ENCODE measurements at places on chromosomes 6 and 20.

GRCh38 chr20:5474646-5475550 is 158.1 kb upstream of the PROKR2 start:
- no peak for DNase-seq

DNA sequence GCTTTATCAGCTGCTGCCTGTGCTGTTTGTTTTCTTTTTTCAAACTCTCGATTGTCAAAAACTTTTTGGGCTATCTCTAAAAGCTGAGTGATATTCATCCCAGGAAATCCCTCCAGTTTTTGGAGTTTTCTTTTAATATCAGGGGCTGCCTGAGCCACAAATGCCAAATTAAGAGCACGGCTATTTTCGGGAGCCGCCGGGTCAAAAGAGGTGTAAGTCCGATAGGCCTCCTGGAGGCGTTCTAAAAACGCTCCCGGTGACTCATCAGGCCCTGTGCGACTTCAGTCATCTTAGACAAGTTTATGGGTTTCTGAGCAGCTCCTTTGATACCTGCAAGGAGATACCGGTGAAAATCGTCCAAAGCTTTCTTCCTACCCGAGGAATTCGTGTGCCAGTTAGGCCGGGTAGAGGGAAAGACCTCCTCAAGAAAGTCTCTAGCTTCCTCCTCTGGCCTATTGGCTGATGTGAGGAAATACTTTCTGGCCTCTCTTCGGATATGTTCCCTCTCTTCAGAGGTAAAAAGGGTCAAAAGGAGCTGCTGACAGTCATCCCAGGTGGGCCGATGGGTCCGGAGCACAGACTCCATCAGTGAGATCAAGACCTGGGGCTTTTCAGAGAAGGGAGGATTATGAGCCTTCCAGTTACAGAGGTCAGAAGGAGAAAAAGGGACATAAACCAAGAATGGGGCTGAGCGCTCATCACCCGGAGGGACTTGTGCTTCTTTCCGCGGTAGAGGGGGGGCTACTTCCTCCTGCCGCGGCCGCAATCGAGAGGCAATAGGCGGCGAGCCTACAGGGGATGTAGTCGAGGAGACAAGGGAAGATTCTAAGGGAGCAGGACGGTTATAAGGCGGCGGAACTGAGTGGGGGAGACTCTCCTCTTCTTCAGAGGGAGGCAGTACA is 151.1 kb downstream of the TRIM27 start:
- DNase-seq: no peak

GRCh38 chr20:308427-309038 is 11.2 kb downstream of the ZCCHC3 start:
- no peak for DNase-seq

GRCh38 chr6:34476447-34476846 is 10.6 kb downstream of the PACSIN1 start:
- no peak for DNase-seq

GRCh38 chr20:23690581-23690980 is 1.7 kb upstream of the CST4 start:
- no peak for DNase-seq

DNA sequence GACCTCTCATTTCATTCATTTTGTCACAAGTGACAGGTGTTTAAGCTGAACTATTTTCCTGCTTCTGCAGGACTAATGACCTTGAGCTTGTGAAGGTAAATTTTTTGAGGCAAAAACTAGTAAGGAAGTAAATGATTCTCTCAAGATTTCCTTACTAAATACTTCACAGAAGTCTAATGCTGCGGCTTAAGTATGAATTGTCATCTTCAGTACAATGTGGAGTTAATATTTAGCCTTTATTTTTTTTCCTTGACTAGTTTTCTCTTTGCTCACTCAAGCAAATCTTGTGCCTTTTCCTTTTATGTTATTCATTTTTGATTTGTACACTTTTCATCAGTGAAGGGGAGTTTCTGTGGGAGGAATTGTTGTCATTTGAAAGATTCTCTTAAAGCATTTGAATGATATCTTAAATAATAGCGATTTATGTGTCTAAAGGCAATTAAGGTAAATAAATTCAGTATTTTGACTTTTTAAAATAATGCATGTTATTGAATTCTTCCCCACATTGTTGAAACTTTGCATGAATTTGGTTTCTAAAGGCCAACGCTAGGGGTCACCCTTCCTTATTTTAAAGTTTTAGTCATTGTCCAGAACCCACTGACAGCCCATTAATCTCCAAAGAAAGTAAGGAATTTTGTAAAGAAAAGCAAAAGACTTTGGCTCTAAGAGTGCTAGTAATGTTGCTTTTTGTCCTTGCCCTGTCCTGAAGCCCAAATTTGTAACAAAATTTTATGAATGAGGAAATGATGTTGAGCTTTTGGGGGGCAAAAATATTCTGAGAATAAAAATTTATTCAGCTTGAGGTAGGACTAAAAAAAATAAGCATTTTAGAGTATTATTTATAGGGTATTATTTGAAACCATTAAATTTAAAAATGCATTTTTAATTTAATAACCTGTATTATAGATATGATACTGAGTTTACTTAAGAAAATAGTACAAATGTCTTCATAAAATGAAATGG is 157.4 kb upstream of the LAMA2 start:
- peak; percentile 51 for DNase-seq

DNA sequence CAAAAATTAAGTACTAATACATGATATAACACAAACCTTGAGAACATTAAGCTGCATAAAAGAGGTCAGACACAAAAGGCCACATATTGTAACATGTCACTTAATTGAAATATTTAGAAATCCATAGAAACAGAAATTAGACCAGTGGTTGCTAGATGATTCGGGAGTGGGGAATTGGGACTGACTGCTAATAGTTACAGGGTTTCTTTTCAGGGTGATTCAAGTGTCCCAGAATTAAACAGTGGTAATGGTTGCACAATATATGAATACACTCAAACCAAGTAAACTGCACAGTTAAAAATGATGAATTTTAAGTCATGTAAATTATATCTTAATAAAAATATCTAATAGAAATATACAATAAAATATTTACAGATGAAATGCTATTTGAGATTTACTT is 174.5 kb downstream of the WDR27 start:
- DNase-seq: no peak

GRCh38 chr6:97304701-97305100 is 21.7 kb upstream of the MMS22L start:
- no peak for DNase-seq

DNA sequence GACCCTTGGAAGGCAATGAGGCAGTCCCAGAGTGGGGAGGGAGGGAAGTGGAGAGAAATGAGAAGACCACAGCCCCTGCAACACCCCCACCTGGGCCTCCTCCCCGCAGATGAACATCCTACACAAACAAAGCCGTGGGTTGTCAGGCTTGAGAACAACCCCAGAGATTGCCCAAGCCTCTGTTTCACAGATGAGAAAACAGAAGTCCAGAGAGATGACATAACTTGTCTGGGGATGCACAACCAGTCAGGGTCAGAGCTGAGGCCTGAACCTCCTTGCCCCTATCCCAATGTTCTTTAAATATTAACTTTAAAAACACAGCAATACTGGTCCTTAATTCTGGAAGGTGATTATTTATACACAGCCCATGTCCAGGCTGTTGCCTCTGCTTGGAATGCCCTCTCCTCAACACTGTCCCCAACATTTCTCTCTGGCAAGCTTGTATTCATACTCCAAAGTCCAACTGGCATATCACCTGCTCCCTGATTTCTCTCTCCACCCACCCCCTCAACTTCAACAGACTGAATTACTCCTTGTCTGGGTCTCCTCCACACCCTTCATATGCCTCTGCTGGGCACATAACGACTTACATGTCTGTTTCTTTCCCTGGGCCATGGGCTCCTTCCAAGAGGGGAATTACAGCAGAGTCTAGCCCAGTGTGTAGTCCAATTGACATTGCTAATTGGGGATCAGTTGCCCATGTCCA is 135.5 kb upstream of the LRFN2 start:
- peak; percentile 79 for DNase-seq

Data from kidney glomerular epithelial cell (primary cell).